ENCODE measurements at places on chromosomes 5 and 9. TPM values are rescaled to one million over a fixed set of nuclear protein-coding genes. Genes with fewer than 3 reads are reported as not detected.
A peak's percentile ranks its signal among the peaks of the same experiment; 100 is the strongest.

CDH9 gene
- not detected for total RNA-seq

GRCh38 chr9:33329117-33329563 is 38.8 kb downstream of the NFX1 start:
- DNase-seq: peak; percentile 95

DNA sequence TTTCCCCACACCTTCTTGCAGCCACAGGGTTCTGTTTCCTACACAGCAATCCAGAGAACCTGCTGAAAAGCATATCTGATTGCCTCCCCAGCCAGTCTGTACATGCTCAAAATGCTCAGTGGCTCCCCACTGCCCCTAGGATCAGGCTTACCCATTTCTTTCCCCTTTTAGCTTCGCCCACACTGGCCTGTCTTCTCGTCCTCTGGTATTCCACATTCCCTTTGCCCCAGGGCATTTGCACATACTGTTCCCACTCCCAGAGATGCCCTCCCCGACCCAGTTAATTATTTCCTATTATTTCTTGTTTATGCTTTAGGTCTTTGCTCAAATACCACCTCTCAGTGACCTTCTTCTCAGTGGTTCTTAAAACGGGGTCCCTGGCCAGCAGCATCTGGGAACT is 6.7 kb upstream of the TSPAN17 start:
- no peak for DNase-seq

DNA sequence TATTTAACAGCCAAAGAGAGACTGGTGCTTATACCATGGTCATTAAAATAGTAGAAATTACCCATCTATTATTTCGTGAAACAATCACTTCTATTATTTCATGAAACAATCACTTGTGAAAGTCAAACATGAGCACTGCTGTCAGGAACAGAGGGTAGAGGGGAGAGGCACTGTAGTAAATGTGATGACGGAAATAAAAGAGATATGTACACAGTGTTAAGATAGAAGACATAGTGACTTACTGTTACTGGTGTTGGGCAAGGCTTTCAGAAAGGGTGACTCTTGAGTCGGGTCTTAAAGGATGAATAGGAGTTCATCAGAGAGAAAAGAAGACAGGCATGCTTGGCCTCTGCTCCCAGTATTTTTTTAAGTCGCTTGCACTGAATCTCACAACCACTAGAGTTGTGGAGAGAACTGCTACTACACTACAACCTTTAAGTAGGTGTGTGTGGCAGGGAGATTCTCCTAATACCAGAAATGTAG is 162.6 kb upstream of the GNA14 start:
- DNase-seq: no peak

BRD3OS gene
- 5.9 TPM for total RNA-seq

- no peak for DNase-seq
Measured at GRCh38 chr9:87699835-87700234, 26.1 kb upstream of the CTSL start.

DNA sequence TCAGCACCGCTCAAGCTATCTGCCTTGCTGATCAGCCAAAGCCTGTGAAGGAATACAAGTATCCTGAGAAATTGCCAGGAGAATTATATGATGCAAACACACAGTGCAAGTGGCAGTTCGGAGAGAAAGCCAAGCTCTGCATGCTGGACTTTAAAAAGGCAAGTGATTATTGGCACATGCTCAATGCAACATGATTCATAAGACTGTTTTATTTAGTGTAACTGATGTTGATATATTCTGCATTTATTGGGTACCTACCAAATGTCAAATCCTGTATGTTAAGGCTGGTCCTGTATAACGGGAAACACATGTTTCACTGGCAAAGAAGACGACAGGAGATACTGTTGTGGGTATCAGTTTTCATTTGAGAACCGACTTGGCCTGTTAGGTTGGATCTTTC is 69.0 kb downstream of the ADAMTS16 start:
- DNase-seq: peak; percentile 2

- no peak for DNase-seq
Measured at GRCh38 chr5:11902201-11902619, 2.0 kb downstream of the CTNND2 start.

GRCh38 chr5:98796197-98796972 is 22.9 kb downstream of the RGMB start:
- DNase-seq: peak; percentile 52

- no peak for DNase-seq
Measured at GRCh38 chr9:116964258-116964657, 277.2 kb downstream of the TRIM32 start.

SCGB3A2 gene
- total RNA-seq: not detected

- DNase-seq: no peak
Measured at GRCh38 chr5:78526049-78526525, 122.5 kb downstream of the LHFPL2 start.

- no peak for DNase-seq
Measured at GRCh38 chr9:104842698-104843097, 78.8 kb downstream of the NIPSNAP3B start.

DNA sequence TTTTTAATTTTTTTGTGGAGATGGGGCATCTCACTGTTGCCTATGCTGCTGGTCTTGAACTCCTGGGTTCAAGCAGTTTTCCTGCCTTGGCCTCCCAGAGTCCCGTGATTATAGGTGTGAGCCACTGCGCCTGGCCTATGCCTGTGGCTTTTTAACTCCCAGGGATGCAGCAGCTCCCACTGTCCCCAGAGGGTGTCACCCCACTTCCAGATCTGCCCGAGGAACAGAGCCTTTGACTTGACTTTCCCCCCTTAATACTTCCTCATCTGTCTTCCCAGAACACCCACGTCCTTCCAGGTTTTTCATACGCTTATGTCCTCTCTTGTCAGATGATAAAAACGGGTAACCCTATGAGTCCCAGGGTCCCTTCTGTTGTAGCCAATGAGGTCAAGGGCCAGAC is 7.6 kb upstream of the PRRC2B start:
- DNase-seq: no peak

All from dermis microvascular lymphatic vessel endothelial cell (primary cell).